Central memory CD8-positive, alpha-beta T cell (primary cell): ENCODE measurements at places on chromosomes 12 and 14.

- DNase-seq: no peak
Observed at GRCh38 chr12:129949651-129950050, 45.8 kb upstream of the TMEM132D start.

DNA sequence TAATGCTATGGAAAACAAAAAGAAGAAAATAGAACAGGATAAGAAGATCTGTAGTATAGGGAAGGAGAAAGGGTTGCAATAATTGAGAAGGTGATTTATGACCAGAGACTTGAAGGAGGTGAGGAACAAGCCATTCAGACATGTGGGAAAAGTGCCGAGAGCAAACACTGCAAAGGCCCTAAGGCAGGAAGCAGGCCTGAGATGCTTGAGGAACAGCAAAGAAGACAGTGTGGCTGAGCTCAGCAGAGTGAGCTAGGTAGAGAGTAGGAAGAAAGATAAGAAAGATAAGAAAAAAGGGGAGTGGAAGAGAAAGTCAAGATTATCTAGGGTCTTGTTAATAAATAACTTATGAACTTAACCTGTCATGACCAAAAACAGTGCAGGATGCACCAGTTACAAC is 671.8 kb downstream of the RPS29 start:
- no peak for DNase-seq

DNA sequence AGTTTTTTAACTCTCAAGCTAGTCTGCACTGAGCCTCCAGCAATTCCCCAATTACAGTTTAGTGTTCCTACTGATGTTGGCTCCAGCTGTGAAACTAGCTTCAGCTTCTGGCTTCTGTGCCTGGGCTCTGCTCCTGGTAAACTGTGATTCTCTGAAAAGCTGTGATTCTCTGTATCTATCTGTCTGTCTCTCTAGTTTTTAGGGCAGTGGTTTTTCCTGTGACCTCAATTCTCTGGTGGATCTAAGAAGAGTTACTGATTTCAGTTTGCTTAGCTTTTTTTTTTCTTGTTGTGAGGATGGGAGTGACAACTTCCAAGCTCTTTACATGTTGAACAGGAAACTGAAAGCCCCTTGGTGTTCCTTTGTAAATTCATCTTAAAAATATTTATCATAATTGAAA is 3.8 kb upstream of the HIF1A start:
- DNase-seq: no peak

- no peak for DNase-seq
Observed at GRCh38 chr12:60394665-60395064, 798.8 kb downstream of the SLC16A7 start.

DNA sequence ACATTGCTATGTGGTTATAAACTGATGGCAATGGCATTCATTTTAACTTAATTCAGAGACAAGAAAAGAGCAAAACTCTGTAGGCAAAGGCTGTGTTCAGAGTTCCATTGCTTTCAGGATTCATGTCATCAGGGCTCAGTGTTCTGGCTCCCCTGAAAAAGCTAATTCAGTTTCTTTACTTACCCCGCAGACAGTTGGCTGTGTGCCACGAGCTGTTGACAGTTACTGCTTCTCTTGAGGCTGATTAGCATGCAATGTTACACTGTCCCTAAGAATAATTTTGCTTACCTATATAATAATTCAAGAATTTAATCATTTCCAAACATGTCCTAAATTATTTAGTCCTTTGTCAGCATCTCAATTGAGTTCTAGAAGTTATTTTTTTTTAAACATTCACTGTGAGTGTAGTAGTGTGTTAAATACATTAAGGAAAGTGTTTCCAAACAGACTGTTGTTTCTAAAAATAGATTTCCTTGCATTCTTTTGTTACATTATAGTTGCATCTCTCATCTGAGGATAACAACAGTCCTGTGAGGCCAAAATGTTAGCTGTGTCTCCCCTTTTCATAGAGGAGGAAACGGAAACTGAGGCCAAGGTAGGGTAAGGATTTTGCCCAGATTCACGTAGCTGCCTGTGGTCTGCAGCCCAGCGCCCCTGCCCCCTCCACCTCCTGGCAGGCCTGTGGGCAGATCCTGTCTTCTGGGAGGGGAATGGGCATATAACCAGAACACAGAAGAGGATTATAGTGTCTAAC is 98.6 kb downstream of the PELI2 start:
- DNase-seq: no peak

GRCh38 chr14:77605392-77605972 is 11.0 kb downstream of the SPTLC2 start:
- no peak for DNase-seq

DNA sequence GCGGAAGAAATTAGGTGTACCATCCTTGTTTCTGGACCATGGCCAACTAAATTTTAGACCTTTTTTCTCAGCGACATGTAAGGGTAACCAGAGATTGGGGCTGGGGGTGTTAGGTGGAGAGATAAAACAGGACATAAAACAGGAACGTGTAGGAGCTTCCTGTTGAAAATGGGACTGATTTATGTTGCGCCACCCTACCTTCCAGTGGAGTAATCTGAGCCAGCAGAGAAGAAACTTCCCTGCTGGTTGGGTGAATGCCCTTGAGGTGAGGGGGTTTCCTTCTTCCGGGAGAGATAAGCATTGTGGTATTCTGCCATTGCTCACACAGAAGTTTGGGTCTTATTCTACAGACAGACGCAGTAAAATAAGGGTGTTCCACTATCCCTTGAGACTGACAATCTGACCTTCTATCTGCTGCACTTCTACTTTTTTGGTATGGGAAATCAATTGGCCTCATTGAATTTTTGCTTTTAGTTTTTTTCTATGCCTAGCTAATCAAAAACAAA is 417.6 kb downstream of the PCNX1 start:
- DNase-seq: no peak

DNA sequence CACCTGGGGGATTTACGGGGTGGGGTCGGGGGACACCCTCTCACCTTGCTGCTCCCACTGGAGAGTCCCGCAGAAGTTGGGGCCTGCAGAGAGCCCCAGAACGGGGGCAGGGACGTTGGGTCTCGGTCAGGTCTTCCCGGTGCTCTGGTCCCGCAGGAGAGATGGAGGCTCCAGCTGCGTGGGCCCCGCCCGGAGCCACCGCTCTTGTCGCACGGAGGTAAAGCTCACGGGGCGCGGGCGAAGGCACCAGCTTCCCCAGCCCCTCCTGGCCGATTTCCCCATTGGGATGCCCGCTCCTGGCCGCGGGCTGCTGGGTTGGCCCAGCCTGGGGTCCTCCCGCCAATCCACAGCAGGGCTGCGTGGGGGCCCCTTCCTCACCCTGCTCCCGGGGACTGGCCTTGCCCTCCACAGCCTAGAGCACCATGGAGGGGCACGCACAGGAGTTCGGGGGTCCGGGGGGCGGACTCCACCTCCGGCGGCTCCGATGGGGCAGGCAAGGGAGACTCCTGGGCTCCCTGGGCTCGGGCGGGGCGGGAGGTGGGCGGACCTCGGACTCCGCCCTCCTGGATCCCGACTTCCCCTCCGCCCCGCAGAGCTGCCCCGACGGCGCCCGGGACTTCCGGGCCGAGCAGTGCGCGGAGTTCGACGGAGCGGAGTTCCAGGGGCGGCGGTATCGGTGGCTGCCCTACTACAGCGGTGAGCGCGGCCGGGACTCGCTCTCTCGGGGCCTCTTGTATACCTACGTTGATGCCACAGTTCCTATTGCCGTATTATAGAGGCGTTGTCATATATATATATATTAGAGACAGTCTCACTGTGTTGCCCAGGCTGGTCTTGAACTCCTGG is 8.4 kb downstream of the PAPLN start:
- no peak for DNase-seq

DNA sequence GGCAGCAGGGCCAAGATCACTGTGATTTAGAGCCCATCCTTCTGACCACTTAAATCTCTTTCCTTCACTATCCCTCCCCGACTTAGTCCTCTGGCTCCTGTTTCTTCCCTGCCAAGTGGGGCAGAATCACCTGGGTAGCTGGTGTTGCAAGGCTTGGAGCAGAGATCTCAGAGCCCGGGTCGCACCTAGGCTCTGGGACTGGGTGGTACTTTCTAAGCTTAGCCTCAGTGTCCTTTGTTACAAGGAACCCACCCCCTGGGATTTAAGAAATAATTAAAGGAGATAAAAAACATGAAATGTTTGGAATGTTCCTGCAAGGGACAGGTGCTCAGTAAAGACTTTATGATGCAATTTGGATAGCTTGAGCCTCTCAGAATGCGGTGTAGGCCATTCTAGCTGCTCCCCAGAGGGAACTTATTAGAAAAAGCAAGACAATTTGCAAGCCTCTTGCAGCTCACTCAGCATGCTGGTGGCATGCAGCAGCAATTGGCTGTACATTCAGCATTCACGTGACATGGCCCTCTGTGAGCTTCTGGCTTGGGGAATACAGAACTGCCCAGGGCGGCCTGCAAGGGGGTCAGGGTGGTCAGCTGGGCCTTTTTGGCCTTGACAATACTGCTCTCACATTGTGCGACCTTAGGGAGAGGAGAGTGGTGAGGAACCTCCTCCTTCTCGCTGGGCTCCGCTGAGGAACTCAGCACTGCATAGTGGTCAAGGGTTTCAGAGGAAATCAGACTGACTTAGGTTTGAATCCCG is 16.8 kb downstream of the C14orf132 start:
- no peak for DNase-seq

- DNase-seq: no peak
Observed at GRCh38 chr14:105689722-105690121, 163.3 kb downstream of the TMEM121 start.

GRCh38 chr12:93679308-93679925 is 2.2 kb downstream of the CRADD start:
- no peak for DNase-seq

- DNase-seq: no peak
Observed at GRCh38 chr14:106850913-106851825, 1324.8 kb downstream of the TMEM121 start.

DNA sequence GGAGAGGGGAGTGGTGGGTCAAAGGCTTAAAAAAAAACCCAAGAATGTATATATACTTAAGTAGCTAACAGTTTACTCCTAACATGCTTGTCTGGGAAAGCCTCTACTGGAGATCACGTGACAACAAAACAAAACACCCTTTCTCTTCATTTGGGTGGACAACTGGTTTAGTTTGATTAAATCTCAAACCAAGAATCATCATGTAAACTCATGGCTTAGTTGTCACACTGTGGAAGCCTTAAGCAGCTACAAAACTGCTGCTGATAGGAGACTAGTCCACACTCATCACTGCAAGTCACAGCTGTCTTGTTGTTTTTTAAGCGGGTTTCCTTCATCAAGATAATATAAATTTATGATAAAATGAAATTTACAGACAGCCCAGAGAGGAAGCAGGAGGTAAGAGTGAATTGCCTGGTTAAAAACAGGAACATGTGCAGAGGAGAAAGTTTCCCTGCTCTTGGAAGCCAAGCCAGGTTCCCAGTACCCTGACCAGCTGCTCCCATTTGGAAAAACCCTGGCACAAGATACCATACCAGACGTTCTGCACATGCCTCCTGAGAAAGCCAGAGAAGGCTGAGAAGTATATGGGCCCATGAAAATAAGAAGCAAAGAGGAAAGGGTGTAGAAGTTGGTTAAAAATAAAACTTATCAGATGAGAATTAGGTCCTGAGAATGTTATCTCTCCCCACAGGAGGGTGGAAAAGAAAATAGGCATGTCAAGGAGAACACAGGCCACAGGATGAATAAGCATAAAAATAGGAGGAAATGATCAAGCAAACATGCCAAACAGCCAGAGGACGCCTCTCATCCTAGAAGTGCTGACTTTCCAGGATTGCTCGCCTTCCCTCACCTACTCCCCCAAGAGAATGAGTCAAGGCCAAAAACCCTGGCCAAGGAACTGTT is 34.0 kb downstream of the EGLN3 start:
- no peak for DNase-seq

- DNase-seq: no peak
Observed at GRCh38 chr14:74526854-74527585, 33.5 kb downstream of the ISCA2 start.

GRCh38 chr14:56304456-56304855 is 186.2 kb downstream of the PELI2 start:
- no peak for DNase-seq

- no peak for DNase-seq
Observed at GRCh38 chr12:104304261-104305009, 896 bp downstream of the EID3 start.

- no peak for DNase-seq
Observed at GRCh38 chr12:65557438-65558181, 266.7 kb upstream of the HMGA2 start.

DNA sequence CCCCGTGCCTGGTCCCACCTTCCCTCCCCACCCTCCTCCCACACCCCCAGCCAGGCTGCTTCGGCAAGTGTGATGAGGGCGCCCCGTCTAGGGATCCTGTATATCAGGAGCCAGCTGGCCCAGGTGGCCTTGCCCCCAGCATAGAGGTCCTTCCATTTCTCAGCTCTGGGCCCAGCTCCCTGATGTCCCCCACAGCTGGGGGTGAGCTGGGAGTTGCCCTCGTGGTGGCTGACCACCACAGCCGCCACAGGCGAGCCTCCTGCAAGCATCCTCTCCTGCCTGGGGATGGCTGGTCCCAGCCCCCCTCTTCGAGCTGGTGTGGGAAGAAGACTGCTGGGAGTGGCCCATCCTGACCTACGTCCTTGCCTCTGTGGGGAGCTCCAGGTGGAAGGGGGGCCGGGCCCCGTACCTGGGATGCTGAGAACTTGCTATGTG is 7.4 kb downstream of the ASPG start:
- DNase-seq: no peak

- DNase-seq: no peak
Observed at GRCh38 chr14:93926245-93926872, 785 bp upstream of the FAM181A start.

- no peak for DNase-seq
Observed at GRCh38 chr12:73057428-73057827, 785.3 kb downstream of the TRHDE start.

DNA sequence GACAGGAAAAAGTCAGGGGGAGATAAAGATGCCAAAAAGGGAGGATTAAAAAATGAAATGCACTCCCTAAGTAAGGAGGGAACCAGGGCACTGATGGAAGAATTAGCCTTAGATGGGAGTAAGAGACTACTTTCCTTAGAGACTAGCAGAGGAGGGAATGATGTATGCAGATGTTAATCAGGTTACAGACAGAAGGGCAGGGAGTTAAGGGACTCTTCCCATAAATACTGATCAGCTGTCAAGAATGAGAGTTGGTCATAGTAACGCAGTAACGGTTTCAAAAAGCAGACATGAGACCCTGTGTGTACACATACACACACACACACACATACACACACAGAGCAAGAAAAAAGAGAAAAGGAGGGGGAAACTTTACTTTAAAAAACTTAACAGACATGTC is 93.4 kb downstream of the PHLDA1 start:
- DNase-seq: no peak

DNA sequence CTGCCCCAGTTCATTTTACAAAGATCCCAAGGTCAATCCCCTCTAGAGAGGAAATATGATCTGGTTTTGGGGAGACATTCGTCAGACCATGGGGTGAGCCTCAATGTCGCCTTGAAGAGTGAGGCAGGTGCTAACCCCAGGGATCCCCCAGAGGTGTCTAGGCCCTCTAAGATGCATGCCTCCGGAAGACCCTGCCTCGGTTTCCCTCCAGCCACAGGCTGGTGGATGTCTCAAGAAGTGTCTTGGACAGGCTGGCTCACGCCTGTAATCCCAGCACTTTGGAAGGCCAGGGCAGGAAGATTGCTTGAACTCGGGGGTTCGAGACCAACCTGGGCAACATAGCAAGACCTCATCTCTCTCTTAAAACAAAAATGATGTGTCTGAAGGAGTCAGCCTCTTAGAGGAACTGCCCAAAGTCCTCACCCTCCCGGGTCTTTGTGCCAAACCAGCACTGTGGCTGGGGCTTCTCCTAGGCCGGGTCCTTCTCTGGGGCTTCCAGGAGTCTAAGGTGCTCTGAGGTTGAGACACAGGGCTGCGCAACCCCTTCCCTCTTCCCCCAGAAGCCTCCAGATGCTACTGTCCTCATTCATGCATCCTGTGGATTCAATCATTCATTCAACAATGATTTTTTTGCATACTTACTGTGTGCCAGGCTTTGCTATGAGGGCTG is 24.7 kb upstream of the BEGAIN start:
- DNase-seq: no peak
